Left ventricle myocardium inferior (tissue), 1 donor: ENCODE measurements at places on chromosomes 4 and X. TPM values are rescaled to one million over a fixed set of nuclear protein-coding genes. Genes with fewer than 3 reads are reported as not detected.

The SLC2A9 gene
- 8.2 TPM for total RNA-seq

DNA sequence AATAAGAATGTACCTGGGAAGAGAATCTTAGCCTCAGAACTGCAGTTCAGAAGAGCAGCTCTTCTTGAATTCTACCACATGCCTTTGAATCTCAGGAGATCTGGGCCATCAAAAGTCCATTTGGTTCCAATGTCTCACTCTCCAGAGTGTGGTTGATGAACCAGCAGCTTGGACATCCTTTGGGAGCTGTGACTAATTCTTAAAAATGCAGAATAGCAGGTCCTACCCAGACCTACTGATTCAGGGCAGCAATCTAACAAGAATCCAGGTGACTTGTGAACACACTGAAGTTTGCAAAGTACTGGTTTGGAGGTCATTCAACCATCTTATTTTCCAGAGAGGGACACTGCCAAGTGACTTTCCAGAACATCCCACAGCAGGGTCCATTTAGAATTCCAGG, 244.7 kb downstream of the PACRGL start:
- H3K4me1 ChIP-seq: no peaks in the 10 kb centered on the region
- H3K27ac ChIP-seq: no peak overlapping the region
- no peak overlapping the region for H3K4me3 ChIP-seq

- H3K36me3 ChIP-seq: no peaks in the 10 kb centered on the region
- DNase-seq: no peak
- no peak overlapping the region for H3K4me3 ChIP-seq
- no peaks in the 10 kb centered on the region for H3K27me3 ChIP-seq
- peak overlapping the region; percentile 88 for H3K27ac ChIP-seq
These were observed 41.1 kb upstream of the CBR4 start for GRCh38 chr4:169050881-169051760.

- no peaks in the 10 kb centered on the region for H3K4me1 ChIP-seq
- H3K36me3 ChIP-seq: no peaks in the 10 kb centered on the region
These were observed 8.0 kb upstream of the TENM3 start for GRCh38 chr4:182235021-182235795.

The MAGEH1 gene
- 10.7 TPM for total RNA-seq

The SPIN4 gene
- total RNA-seq: 0.91 TPM

- no peaks in the 10 kb centered on the region for H3K36me3 ChIP-seq
- H3K27ac ChIP-seq: no peak overlapping the region
- H3K4me3 ChIP-seq: no peak overlapping the region
- DNase-seq: no peak
- no peaks in the 10 kb centered on the region for H3K4me1 ChIP-seq
- no peaks in the 10 kb centered on the region for H3K27me3 ChIP-seq
These were observed 61.9 kb downstream of the PRSS12 start for GRCh38 chr4:118290951-118291350.

DNA sequence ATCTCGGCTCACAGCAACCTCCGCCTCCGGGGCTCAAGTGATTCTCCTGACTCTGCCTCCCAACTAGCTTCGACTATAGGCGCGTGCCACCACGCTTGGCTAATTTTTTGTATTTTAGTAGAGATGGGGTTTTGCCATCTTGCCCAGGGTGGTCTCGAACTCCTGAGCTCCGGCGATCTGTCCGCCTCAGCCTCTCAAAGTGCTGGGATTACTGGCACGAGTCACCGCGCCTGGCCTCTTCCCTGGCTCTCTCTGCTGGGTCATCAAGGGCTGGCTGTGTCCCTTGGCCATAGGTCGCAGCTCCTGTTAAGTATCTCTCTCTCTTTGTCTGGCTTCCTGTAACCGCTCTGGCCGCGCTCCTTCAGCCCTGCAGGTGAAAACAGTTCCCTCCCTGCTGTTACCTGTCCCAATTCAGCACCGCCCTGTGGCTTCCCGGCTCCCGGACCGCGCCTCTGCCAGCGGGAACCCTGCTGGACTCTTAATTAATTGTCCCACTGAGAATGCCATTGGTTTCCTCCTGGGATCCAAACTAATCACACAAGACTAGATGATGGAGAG, 1.3 kb upstream of the RGS12 start:
- H3K4me1 ChIP-seq: peaks cover 56% of the 10 kb centered on the region
- H3K36me3 ChIP-seq: no peaks in the 10 kb centered on the region
- H3K4me3 ChIP-seq: peak overlapping the region; percentile 98
- no peak for DNase-seq
- peak overlapping the region; percentile 98 for H3K27ac ChIP-seq

- H3K36me3 ChIP-seq: no peaks in the 10 kb centered on the region
- H3K27me3 ChIP-seq: no peaks in the 10 kb centered on the region
- no peaks in the 10 kb centered on the region for H3K4me1 ChIP-seq
- no peak overlapping the region for H3K27ac ChIP-seq
These were observed 84.3 kb upstream of the GPR101 start for GRCh38 chrX:137118136-137118535.

The PDLIM3 gene
- 308 TPM for total RNA-seq

GRCh38 chrX:69203638-69204037, 38.4 kb upstream of the PJA1 start:
- no peaks in the 10 kb centered on the region for H3K27me3 ChIP-seq
- H3K36me3 ChIP-seq: no peaks in the 10 kb centered on the region
- H3K4me1 ChIP-seq: no peaks in the 10 kb centered on the region
- DNase-seq: no peak

- peaks cover 8% of the 10 kb centered on the region for H3K27me3 ChIP-seq
- no peak overlapping the region for H3K4me3 ChIP-seq
- peak overlapping the region; percentile 39 for H3K27ac ChIP-seq
- peaks cover 23% of the 10 kb centered on the region for H3K4me1 ChIP-seq
These were observed 29.0 kb upstream of the TLR2 start for GRCh38 chr4:153655002-153655541.

The GALNT7 gene
- total RNA-seq: 6.1 TPM

- no peaks in the 10 kb centered on the region for H3K27me3 ChIP-seq
- no peaks in the 10 kb centered on the region for H3K4me1 ChIP-seq
- DNase-seq: no peak
- peak overlapping the region; percentile 19 for H3K27ac ChIP-seq
These were observed 21.5 kb downstream of the SUPT20HL2 start for GRCh38 chrX:24292353-24292752.

The RS1 gene
- total RNA-seq: not detected

The CCDC120 gene
- 1.6 TPM for total RNA-seq

- H3K27ac ChIP-seq: no peak overlapping the region
- no peak for DNase-seq
- peaks cover 17% of the 10 kb centered on the region for H3K4me1 ChIP-seq
- H3K36me3 ChIP-seq: no peaks in the 10 kb centered on the region
These were observed 305.4 kb upstream of the LDB2 start for GRCh38 chr4:17203797-17204196.

The PCDH18 gene
- total RNA-seq: 3.4 TPM

- H3K4me3 ChIP-seq: no peak overlapping the region
- H3K27me3 ChIP-seq: no peaks in the 10 kb centered on the region
- H3K4me1 ChIP-seq: peaks cover 9% of the 10 kb centered on the region
- DNase-seq: no peak
These were observed 16.7 kb upstream of the AFAP1 start for GRCh38 chr4:7956270-7956808.

GRCh38 chrX:78618987-78619386, 40.1 kb downstream of the RTL3 start:
- no peak for DNase-seq
- H3K27me3 ChIP-seq: no peaks in the 10 kb centered on the region
- H3K4me1 ChIP-seq: no peaks in the 10 kb centered on the region

DNA sequence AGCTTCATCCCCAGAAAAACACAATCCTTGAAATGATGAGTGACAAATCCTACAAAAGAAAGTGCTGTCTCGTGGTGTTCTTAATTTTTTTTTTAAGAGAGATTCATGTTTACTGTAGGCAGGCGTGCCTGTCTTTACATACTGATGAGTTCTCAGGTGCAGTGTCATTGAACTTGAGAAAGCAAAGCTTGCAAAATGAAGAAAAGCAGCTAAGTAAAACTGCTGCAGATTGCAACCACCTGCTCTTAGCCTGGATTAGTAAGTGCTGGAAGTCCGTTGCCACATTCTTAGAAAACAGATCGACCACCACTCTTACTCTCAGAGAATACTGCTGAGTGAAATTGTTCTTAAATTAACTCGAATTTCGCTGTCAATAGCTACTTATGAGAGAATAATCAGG, 854.6 kb downstream of the TRIML1 start:
- no peaks in the 10 kb centered on the region for H3K4me1 ChIP-seq
- H3K27me3 ChIP-seq: no peaks in the 10 kb centered on the region
- H3K27ac ChIP-seq: no peak overlapping the region
- no peak for DNase-seq
- no peaks in the 10 kb centered on the region for H3K36me3 ChIP-seq

DNA sequence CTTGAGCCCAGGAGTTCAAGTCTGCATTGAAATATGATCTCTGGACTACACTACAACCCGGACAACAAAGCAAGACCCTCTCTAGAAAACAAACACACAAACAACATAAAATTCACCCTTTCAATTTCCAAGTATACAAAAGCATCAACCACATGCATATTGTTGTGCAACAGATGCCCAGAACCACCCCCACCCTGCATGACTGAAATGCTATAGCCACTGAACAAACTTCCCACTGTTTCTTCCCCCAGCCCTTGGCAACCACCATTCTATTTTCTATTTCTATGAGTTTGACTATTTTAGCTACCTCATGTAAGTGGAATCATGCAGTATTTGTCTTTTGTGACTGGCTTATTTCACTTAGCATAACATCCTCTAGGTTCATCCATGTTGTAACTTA, 14.2 kb upstream of the C4orf51 start:
- no peaks in the 10 kb centered on the region for H3K36me3 ChIP-seq
- DNase-seq: no peak
- no peaks in the 10 kb centered on the region for H3K27me3 ChIP-seq
- H3K4me3 ChIP-seq: no peak overlapping the region
- H3K4me1 ChIP-seq: no peaks in the 10 kb centered on the region

GRCh38 chr4:130074096-130074495, 978.1 kb downstream of the C4orf33 start:
- DNase-seq: no peak
- no peak overlapping the region for H3K27ac ChIP-seq
- H3K27me3 ChIP-seq: no peaks in the 10 kb centered on the region
- H3K36me3 ChIP-seq: no peaks in the 10 kb centered on the region

The FGA gene
- total RNA-seq: not detected

DNA sequence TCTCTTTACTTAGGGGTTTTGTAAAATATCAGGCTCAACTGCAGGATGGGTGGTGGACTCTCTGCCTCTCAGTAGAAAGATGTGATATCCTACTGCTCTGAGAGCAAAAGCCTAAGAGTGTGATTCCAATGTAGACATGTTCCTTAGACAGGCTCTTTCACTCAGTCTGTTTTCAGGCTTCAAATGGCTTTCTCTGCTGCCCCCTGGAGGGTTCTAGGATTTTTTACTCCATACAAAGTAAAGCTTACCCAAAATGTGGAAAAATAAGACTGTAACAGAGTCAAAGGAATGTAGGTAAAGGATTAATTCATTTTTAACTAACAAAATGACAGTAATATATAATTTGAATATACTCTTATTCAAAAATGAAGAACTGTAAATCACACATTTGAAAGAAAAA, 32.1 kb downstream of the ZGRF1 start:
- H3K27me3 ChIP-seq: no peaks in the 10 kb centered on the region
- peaks cover 23% of the 10 kb centered on the region for H3K36me3 ChIP-seq
- H3K27ac ChIP-seq: no peak overlapping the region
- DNase-seq: no peak
- no peaks in the 10 kb centered on the region for H3K4me1 ChIP-seq

GRCh38 chr4:133320576-133321170, 171.6 kb downstream of the PCDH10 start:
- no peak overlapping the region for H3K4me3 ChIP-seq
- no peaks in the 10 kb centered on the region for H3K27me3 ChIP-seq
- H3K27ac ChIP-seq: no peak overlapping the region
- no peaks in the 10 kb centered on the region for H3K36me3 ChIP-seq

- no peak overlapping the region for H3K27ac ChIP-seq
- no peaks in the 10 kb centered on the region for H3K36me3 ChIP-seq
- DNase-seq: no peak
- no peak overlapping the region for H3K4me3 ChIP-seq
- no peaks in the 10 kb centered on the region for H3K4me1 ChIP-seq
These were observed 5.8 kb downstream of the GATA1 start for GRCh38 chrX:48792219-48792618.

- no peaks in the 10 kb centered on the region for H3K27me3 ChIP-seq
- DNase-seq: no peak
- H3K27ac ChIP-seq: no peak overlapping the region
- H3K4me1 ChIP-seq: peaks cover 5% of the 10 kb centered on the region
- no peak overlapping the region for H3K4me3 ChIP-seq
- H3K36me3 ChIP-seq: no peaks in the 10 kb centered on the region
These were observed 53.2 kb downstream of the HADH start for GRCh38 chr4:108042927-108043326.

- no peaks in the 10 kb centered on the region for H3K4me1 ChIP-seq
- no peak overlapping the region for H3K4me3 ChIP-seq
- DNase-seq: no peak
- H3K27me3 ChIP-seq: no peaks in the 10 kb centered on the region
- H3K27ac ChIP-seq: no peak overlapping the region
- H3K36me3 ChIP-seq: no peaks in the 10 kb centered on the region
These were observed 275.7 kb downstream of the STPG2 start for GRCh38 chr4:97867557-97868091.

DNA sequence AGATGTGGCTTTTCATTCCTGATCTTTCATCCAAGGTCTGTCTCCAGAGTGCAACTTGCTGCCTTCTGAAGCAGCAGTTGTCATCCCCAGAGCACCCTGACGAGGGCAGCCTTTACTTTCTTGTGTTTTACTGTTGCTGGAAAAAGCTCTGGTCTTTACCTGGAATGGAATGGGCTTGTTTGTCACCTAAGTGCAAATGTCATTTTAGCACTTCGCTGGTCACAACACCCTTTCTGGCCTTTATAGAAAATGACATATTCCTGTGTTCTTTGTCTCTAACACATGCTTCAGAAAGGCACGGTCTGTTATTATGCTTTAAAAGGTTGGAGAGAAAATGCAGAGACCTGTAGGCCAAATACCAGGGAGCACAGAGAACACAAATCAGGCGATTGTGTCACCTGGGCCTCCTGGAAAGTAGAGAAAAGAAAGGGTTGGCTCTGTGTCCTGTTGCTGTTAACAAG, 332.7 kb upstream of the IGFBP7 start:
- H3K4me1 ChIP-seq: peaks cover 31% of the 10 kb centered on the region
- H3K4me3 ChIP-seq: no peak overlapping the region
- H3K27ac ChIP-seq: peak overlapping the region; percentile 78
- H3K36me3 ChIP-seq: no peaks in the 10 kb centered on the region
- H3K27me3 ChIP-seq: no peaks in the 10 kb centered on the region

DNA sequence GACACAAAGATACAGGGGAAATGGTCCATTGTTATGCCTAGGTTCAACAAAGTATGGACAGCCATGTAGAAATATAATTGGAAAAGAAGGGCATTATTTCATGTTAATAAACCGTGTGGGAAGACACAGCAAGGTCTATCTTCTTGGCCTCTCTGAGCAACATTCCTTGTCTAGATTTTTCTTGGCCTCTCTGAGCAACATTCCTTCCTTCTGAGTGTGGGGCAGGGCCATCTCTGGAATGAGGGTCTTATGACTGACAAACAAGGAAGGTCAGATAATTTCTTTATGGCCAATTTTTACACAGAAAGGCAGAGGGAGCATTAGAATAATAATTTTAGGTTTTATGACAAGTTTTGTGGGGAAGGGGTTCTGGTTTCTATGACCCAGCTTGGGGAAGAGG, 24.3 kb upstream of the MAOA start:
- H3K27me3 ChIP-seq: no peaks in the 10 kb centered on the region
- no peak overlapping the region for H3K4me3 ChIP-seq
- no peaks in the 10 kb centered on the region for H3K4me1 ChIP-seq
- H3K27ac ChIP-seq: no peak overlapping the region

The RTL5 gene
- 2.6 TPM for total RNA-seq

The TIGD4 gene
- total RNA-seq: 0.22 TPM
